ENCODE measurements at places on chromosomes 7 and 10.
A peak's percentile ranks its signal among the peaks of the same experiment; 100 is the strongest.

DNA sequence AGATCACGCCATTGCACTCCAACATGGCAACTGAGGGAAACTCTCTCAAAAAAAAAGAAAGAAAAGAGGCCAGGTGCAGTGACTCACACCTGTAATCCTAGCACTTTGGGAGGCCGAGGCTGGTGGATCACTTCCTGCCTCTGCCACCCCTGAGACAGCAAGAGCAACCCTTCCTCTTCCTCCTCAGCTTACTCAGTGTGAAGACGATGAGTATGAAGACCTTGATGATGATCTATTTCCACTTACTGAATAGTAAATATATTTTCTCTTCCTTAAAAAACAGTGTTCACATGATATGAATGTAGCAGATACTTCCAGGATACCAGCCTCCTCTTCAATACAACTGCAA is 2.1 kb upstream of the ZKSCAN1 start:
- DNase-seq: no peak

DNA sequence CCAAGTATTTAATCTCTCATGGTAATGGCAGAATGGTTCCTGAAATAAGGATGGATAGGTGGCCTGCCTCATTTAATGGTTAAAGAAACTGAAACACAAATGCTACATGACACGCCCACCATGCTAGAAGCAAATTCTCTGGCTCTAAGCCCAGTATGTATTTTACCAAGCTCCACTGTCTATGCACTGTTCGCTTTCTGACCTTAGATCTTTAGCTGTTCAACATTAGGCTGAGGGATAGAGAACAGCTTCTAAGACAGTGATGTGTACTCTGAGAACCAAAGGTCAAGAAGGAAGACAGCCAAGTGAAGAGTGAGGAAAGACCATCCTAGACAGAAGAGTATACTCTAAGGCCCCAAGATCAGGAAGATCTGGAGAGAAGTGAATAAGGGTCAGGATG is 26.6 kb downstream of the FAM3C start:
- no peak for DNase-seq

GRCh38 chr10:120017733-120018417 is 125.3 kb downstream of the SEC23IP start:
- no peak for DNase-seq

- DNase-seq: no peak
Measured at GRCh38 chr10:13853854-13854253, 267.1 kb downstream of the PRPF18 start.

- no peak for DNase-seq
Measured at GRCh38 chr10:34522546-34522945, 292.6 kb downstream of the PARD3 start.

DNA sequence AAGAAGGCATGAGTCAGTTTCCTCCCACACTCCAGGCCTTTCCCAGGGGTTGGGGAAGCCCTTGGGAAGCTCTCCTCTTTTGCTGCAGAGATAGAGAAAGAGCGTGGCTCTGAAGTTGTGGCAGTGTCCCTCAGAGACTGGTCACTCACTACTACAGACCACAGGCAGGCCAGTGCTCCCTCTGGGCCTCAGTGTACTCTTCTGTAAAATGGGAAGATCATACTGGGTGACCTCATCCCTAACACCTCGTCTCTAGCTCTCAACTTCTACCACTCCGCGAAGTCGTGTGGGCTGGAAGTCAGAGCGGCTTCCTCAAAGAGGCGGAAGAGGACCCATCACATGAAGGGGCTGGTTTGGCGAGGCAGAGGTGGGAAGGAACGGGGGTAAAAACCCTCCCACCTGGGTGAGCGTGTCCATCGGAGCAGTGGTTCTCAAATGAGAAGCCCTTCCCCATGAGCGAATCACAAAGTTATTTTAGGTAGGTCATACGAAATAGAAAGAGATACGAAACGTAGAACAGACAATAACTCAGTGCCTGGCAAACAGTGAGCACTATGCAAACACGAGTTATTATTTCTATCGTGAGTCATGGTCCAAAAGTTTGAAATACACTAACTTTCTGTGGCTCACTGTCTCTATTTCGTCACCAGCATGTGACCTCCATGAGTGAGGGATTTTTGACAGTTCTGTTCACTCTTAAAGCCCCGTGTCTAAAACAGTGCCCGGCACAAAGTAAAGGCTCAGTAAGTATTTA is 32.7 kb downstream of the PRKAG2 start:
- DNase-seq: no peak

- DNase-seq: no peak
Measured at GRCh38 chr7:55427800-55428199, 62.7 kb downstream of the LANCL2 start.

DNA sequence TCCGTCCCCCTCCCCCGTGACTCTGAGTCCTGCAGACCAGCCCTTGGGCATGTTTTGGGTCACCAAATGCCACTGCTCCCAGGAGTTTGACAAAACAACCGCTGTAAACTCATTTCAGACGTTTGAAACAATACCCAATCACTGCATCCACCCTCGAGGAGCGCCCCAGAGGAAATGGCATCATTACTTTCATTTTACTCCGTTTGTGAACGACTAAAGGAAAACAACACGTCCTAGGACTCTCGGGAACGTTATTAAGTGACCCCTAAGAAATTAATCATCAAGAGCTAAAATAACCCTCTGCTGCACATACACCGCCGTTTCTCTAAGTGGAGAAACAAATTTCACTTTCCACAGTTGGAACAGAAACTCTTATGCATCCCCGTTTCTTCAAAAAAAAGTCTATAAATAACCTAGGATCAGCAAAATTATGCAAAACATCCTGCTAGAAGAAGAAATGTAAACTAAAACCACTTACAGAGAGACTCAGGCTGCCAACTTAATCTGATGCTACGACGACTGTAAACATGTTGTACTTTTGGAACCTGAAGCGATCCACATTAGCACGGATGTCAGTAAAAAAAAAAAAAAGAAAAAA is 109.9 kb upstream of the EFCAB10 start:
- DNase-seq: peak; percentile 29

DNA sequence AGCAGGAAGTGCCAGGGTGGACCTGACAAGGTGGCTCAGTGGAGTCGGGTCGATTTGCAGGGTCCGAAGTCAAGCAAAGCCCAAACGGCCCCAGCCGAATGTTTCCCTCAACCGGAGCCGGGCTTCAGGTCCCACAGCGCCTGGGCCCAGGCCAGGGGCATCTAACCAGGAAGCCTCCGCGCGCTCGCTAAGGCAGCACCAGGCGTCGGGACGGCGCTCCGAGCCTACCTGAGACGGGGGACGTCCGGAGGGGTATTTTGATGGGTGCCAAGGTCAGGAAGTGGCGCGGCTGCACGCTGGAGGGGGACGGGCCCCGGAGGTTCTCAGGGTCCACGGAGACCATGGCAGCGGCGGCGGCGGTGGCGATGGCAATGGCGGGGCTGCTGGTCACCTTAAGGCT is 51.5 kb downstream of the TCERG1L start:
- DNase-seq: no peak

DNA sequence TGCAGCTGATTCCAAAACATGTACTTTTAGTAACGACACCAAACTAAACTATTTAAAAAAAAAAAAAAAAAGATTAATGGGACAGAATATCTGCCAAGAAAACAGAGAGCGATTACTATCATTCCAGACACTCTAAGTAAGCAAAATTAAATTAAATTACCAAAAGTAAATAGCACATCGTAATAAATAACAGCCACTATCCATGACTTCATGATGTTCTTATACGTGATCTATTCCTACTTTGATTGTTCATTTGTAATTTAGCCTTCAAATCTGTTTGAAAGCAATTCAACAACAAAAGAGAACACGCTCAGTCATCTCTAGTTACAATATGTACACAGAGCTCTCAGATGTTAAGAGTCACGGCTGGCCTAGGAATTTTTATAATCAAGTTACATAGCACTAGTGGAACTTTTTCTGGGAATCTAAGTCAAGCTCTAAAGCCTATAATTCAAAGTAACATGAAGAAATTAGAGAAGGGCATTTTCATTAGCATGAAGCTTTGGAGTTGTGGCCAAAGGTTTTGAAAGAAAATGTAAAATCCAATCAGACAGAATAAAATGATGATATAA is 241.7 kb upstream of the NEBL start:
- no peak for DNase-seq

DNA sequence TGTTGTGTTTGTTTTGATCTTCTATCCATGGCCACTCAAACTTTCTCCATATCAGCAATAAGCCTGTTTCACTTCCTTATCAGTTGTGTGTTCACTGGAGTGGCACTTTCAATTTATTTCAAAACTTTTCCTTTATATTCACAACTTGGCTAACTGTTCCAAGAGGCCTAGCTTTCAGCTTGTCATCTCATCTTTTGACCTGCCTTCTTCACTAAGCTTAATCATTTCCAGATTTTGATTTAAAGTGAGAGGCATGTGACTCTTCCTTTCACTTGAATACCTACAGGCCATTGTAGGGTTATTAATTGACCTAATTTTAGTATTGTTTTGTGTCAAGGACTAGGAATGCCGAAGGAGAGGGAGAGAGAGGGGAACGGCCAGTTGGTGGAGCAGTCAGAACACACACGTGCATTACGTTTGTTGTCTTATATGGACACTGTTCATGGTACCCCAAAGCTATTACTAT is 5.5 kb upstream of the GNAT3 start:
- DNase-seq: no peak

- DNase-seq: peak; percentile 37
Measured at GRCh38 chr7:155763691-155764437, 48.4 kb downstream of the SHH start.

DNA sequence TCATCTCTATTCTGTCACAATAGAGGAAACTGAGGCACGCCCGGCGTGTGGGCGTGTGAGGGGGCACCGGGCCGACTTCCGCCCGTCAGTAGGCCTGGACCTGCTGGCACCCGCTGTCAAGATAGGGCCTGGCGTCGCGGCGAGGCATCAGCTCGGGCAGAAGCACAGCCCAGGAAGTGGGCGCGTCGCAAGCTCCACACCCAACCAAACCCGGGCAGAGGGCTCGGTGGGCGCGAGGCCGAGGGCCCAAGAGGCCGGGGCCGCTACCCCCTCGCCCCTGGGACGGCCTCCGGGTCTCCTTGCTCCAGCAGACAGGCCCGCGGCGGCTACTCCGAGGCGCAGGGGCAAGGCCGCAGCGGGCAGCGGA is 91.2 kb downstream of the SPAG6 start:
- DNase-seq: no peak

DNA sequence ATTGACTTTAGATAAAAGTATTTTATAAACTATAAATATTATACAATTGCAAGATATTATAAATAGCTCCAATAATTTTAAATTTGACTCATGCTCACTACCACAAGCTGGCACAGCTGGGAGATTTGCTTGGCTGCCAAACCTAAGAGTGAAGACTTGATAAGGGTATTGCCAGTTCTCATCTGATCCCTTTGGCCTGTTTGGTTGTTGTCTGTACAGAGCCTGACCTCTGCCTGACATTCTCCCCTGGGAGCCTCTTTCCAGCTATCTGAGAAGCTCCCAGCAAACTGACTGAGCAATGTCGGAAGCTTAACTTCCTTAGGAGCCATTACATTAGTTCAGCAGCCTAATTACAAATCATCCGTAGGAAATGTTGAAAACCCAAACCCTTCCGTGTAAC is 10.2 kb upstream of the LMOD2 start:
- DNase-seq: no peak

DNA sequence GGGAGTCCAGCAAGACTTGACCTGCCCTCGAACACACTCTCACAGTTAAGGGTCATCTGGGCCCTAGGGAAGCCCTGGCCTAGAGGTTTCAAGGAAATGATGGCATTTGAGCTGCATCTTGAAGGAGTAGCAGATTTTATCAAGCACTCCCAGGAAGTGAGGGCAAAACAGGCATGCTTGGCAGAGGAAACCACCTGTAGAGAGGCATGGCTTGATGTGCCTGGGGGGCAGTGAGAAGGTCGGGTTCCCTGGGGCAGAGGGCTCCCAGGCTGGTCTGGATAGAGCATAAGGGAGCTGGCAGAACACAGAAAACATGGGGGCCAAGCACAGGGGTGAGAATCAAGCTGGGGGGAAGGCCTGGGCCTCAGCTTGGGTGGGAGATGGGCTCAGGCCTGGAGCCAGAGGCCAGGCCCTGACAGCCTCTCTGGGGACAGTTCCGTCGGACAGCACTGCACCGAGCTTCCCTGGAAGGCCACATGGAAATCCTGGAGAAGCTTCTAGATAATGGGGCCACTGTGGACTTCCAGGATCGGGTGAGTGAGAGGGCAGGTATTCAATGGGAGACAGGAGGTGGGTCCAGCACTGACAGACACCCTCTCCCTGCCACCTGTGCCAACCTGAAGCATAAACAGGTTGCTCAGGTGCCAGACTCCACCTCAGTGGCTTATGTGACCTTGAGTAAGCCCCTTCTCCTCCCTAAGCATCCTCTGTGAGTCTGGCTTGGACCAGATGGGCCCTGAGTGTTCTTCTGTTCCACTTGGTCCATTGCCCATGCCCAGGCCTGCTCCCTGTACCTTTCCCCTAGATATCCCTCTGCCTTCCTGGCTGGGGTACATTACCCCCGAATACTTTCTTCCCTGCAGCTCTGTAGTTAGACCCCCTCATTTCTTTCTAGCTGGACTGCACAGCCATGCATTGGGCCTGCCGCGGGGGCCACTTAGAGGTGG is 3.5 kb upstream of the HOGA1 start:
- no peak for DNase-seq

DNA sequence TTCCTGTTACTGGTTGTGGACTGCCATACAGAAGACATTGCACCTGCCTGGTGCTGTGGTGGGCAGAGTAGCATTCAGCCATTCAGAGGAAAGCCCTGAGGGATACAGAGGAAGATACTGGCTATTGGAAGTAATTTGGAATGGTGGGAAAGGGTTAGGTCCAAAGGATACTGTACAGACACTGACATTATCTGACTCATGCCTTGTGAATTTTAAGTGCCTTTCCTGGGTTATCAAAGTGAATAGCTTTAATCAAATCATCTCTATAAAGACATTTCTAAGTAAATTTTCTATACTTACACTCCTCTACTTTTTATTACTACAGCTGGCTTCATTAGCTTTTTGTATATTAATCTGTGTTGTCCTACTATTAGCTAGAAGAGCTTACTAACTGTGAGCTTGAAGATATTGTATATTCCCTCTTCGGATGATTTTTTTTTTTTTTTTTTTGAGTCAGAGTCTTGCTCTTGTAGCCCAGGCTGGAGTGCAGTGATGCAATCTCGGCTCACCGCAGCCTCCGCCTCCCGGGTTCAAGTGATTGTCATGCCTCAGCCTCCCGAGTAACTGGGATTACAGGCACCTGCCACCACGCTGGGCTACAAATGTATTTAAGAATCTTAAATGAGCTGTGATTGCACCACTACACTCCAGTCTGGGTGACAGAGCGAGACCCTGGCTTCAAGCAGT is 186.5 kb downstream of the ADK start:
- DNase-seq: no peak

GRCh38 chr10:33939892-33940291 is 605.4 kb upstream of the NRP1 start:
- DNase-seq: no peak

- DNase-seq: no peak
Measured at GRCh38 chr7:27189997-27190748, 5.1 kb upstream of the HOXA11 start.

DNA sequence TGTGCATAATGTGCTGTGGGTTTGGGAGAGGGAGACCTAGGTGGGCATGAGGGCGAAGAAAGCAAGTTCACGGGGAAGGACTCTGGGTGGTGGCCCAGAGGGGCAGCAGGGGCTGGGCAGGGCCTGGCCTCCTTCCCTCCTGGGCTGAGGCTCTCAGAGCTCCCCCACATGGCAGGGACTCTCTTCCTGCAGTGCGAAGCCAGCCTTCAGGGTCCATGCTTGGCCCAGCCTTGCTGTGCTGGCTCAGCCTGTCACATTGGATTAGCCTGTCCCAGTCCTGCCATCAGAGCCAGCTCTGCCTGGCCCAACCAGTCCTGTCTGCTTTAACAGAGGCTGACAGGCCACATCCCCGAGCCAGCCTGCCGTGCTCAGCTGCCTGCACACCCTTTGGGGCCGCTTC is 20.4 kb upstream of the ZNF488 start:
- DNase-seq: no peak

GRCh38 chr7:122791959-122792545 is 89.3 kb upstream of the RNF148 start:
- DNase-seq: no peak

Data from activated CD4-positive, alpha-beta T cell treated with anti-CD3 and anti-CD28 coated beads, Interleukin-2, amount 50 U/mL, for 1 hour (primary cell).